Stimulated activated CD8-positive, alpha-beta memory T cell treated with anti-CD3 and anti-CD28 coated beads, Interleukin-4, amount 100 ng/mL, for 1 hour (primary cell): ENCODE measurements at places on chromosomes 4 and X.

- no peak for DNase-seq
These were observed 162.4 kb downstream of the ASB9 start for GRCh38 chrX:15107367-15107988.

GRCh38 chr4:54371173-54371572 is 142.1 kb downstream of the PDGFRA start:
- DNase-seq, result no peak

DNA sequence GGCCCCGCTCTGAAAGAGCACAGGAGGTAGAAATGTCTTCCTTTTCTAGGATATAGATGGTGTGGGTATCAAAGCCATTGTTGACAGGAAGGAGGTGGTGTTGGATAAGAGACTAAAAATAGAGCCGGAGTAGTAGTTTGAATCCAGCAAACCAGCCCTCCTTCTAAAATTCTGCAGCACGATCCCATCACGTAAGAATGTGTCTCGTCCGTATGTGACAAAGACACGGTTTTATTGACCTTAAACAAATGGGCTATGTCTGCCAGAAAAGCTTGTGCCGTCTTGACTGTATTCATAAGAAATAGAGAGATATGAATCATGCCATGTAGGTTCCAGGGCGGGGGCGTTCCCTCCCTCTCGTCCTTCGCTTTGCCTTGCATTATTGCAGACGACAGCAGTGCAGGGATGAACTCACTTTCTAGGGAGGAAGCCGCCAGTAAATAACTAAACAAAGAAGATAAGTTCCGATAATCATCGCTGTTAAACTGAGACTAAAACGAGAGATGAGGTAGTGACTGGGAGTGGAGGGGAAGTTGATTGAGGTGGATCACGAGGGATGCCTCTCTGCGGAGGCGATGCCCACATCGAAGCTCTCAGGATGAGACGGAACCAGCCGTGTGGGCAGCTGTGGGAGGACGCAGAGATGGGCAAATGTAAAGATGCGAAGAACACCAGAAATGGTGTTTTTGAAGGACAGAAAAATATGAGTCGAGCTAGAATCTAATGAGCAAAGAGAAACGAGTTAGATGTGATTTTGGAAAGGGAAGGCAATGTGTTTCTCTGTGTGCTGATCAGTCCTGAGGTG is 3.4 kb downstream of the TENM3 start:
- DNase-seq, result no peak

- DNase-seq, result no peak
These were observed 219.9 kb upstream of the PACRGL start for GRCh38 chr4:20480165-20480947.

DNA sequence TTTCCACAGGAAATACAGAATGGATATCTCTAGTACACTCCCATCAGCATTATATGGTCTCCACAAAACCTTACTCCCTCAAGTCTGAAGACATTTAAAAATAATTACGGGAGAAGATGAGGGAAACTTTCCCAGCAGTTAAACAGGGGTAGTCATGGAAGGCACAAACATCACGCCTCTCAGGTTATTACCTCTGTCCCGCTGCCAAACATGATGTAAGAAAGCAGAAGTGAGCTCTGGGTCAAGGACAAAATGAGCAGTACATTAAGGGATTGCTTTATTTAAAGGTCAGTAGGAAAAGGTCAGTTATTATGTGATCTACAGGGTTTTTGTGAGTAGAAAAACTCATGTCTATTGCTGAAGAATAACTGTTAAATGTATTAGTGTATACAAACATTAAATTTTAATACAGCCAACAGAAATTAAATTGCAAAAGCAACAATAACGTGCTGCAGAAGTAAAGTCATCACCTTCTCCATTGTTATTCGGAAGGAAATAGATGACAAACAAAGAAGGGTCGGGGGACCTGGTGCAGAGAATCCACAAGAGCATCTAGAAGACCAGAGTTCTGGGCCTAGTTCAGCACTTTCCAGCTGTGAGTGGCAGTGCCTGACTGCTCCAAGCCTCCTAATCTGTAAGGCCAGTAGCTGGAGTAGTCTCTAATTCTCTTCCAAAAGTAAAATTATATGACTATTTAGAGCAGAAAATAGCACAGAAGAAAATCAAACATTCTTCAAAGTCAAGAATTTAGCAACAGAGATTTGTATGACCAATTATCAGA is 171.2 kb downstream of the PPP3CA start:
- no peak for DNase-seq
